ENCODE measurements at places on chromosomes 7 and 10. TPM values are rescaled to one million over a fixed set of nuclear protein-coding genes. Genes with fewer than 3 reads are reported as not detected.

DNA sequence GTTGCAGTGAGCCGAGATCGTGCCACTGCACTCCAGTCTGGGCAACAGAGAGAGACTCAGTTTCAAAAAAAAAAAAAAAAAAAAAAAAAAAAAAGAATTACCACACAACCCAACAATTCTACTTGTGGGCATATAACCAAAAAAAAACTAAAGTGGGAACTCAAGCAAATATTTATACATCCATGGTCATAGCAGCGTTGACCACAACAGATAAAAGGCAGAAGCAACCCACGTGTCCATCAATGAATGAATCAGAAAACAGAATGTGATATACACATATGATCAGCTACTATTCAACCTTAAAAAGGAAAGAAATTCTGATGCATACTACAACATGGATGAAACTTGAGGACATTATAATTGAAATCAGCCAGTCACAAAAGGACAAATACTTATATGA, 179.3 kb upstream of the NEBL start:
- no peak for DNase-seq

- DNase-seq = no peak
Measured at GRCh38 chr7:43700059-43700501, 29.2 kb downstream of the COA1 start.

GRCh38 chr10:80760914-80761371, 223.2 kb downstream of the SH2D4B start:
- DNase-seq = no peak

- DNase-seq = no peak
Measured at GRCh38 chr7:133921635-133922182, 205.4 kb upstream of the LRGUK start.

DNA sequence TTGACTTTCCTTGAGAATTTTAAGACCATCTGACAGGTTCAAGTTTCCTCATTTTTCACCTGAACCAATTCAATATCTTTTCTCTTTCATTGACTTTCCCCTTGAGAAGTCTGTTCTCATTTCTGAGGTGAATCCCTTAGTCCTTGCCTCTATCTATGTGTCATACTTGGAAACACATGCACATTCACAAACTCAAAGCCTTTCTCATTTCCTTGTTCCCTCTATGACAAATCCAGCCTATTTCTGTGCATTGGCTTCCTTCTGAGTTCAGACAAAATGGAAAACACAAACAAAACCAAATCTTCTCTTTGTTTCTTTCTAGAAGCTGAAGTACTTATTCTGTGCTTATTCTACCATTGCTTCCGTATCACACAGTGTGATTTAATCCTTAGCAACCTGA, 13.8 kb downstream of the PTTG1IP2 start:
- DNase-seq = no peak

DNA sequence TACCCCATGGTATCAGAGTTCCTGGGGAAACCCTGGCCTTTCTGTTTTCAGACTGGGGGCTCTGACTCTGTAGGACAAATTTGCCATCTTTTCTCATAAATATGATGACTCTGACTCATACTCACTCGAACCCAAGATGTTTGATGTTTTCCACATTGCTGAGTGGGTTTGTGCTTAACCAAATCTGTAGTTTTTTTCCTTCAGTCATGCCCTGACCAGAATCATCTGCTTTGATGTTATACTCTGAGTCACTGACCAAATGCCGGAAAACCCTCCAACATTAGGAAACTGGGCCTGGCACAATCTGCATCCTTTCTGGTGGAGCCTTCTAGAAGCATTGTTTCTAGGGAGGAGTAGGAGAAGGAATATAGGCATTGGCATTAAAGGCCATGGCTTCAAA, 118.7 kb downstream of the C10orf105 start:
- DNase-seq = no peak

DNA sequence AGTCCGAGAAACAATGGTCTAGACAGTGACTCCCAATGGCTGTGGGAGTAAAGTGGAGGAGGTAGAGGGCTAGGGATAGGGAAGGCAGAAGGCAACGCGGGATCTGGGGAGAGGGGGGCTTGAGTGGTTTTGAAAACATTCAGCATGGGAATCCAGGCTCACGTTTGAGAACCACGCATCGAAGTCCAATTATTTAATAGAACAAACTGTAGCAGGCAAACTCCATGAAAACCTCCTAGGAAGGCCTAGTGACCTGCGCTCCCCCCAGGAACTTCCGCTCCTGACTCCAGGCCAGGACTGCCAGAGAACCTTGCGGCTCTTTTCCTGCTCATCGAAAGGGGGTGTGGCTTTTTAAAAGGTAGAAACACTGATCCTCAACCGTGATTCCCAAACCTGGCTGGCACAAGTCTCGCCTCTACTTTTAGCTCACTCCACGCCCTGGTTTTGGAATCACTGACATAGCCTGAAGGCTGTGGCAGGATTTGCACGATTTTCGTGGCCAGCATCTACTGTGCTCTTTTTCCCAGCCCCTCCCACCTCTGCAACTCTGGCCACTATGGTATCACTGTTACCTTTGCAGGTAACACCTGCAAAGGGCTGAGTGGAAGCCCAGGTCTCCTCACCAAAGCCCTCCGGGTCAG, 43.4 kb downstream of the MYOF start:
- DNase-seq = no peak

LEP gene
- 0.42 TPM for total RNA-seq

MTERF1 gene
- total RNA-seq = 10.1 TPM

GRCh38 chr10:103759100-103759781, 96.1 kb downstream of the SH3PXD2A start:
- DNase-seq = peak; percentile 64

GRCh38 chr10:17547060-17547459, 70.1 kb downstream of the HACD1 start:
- DNase-seq = no peak

- no peak for DNase-seq
Measured at GRCh38 chr10:13732465-13732881, 145.7 kb downstream of the PRPF18 start.

SLC26A3 gene
- not detected for total RNA-seq

DNA sequence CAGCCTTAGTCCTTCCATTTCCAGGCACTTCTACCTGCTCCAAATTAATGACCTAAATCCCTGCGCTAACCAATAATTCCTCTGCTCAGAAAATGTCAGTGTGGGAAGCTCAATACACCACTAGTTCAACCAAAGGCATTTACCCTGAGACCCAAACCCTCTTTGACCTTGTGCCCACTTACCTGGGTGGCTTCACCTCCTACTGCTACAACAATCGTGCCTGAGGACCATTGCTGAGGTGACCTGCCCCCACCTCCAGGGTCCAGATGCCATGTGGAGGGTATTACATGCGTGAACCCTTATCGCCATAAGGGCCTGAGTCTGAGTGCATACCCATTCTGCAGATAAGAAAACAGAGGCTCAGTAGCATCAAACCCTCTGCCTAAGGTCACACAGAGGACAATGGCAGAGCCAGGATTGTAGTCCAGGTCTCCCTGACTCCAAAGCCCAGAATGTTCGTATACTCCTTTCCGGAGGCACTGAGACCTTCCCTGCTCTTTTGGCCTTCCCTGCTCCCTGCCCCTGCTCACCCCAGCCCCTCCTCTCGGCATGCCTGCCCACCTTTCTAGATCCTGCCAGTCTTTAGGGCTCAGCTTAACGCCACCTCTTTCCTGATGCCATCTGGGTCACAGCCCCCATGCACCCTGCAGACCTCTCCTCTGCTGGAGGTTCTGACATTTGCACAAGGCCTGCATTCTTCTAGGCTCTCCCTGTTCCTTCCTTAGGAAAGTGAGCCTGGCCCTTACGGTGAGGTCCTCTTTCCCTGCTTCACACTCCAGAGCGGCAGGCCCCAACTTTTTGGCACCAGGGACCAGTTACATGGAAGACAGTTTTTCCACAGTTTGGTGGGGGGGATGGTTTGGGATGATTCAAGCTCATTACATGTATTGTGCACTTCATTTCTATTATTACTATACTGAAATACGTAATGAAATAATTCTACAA, 94.9 kb downstream of the CHST15 start:
- no peak for DNase-seq

- DNase-seq = no peak
Measured at GRCh38 chr10:10854725-10855124, 162.9 kb upstream of the CELF2 start.

RTKN2 gene
- not detected for total RNA-seq

All from left ventricle myocardium superior (tissue), 1 donor.